ENCODE measurements at places on chromosomes 12 and 14.

- peak; percentile 28 for DNase-seq
Observed at GRCh38 chr12:30874455-30875321, 51.9 kb upstream of the TSPAN11 start.

DNA sequence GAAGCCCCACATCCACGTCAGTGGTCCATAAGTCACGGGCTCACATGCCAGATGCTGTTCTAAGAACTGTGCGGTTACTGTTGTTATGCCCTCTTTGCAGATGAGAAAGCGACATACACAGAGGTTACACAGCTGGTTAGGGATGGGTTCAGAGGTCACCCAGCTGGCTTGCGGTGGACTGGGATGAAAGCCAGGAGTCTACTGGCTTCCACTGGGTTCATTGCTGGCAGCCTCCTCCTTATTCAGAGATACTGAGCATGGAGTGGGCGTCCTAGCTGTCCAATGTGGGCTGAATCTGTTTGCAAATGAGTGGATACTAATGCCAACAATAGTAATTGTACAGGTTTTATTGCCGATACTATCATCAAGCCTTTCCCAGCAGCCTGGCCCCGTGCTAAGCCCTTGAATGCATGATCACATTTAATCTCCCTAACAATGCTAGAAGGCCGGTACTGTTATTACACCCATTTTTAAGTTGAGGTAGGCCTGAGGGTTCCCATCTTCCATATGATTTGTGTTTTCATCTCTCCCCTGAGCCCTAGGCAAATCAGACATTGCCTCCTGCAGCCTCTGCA, 129.1 kb downstream of the PLXNC1 start:
- DNase-seq: no peak

- DNase-seq: no peak
Observed at GRCh38 chr12:24522736-24523135, 426.2 kb downstream of the BCAT1 start.

- no peak for DNase-seq
Observed at GRCh38 chr12:68622250-68622649, 11.6 kb downstream of the RAP1B start.

GRCh38 chr14:88229428-88229827, 93.6 kb downstream of the KCNK10 start:
- DNase-seq: no peak

GRCh38 chr12:103793046-103793445, 48.0 kb downstream of the NT5DC3 start:
- no peak for DNase-seq

DNA sequence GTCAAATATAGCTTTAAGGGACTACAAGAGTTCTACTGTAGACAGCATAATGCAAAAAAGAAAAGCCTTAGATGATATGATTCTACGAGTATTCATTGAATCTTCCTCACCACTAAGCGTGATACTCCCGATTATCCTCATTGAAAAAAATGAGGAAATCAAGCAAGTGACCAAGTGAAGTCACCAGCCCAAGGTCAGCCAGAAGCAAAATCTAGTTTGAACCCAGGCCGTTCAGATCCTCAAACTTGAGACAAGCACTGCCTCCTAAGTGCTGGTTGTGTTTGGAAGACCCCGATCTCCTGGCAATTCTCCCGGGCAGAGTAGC, 845 bp downstream of the GIT2 start:
- no peak for DNase-seq

- no peak for DNase-seq
Observed at GRCh38 chr14:105220699-105221597, 27.4 kb upstream of the BTBD6 start.

DNA sequence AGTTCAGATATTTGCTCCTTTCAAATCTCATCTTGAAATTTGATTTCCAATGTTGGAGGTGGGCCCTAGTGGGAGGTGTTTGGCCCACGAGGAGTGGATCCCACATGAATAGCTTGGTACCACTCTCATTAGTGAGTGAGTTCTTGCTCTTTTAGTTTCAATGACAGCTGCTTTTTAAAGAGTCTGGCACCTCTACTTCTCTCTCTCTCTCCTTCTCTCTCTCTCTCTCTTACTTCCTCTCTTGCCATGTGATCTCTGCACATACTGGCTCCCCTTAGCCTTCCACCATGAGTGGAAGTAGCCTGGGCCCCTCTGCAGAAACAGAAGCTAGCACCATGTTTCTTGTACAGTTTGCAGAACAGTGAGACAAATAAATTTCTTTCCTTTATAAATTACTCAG, 25.1 kb downstream of the GPR65 start:
- no peak for DNase-seq

DNA sequence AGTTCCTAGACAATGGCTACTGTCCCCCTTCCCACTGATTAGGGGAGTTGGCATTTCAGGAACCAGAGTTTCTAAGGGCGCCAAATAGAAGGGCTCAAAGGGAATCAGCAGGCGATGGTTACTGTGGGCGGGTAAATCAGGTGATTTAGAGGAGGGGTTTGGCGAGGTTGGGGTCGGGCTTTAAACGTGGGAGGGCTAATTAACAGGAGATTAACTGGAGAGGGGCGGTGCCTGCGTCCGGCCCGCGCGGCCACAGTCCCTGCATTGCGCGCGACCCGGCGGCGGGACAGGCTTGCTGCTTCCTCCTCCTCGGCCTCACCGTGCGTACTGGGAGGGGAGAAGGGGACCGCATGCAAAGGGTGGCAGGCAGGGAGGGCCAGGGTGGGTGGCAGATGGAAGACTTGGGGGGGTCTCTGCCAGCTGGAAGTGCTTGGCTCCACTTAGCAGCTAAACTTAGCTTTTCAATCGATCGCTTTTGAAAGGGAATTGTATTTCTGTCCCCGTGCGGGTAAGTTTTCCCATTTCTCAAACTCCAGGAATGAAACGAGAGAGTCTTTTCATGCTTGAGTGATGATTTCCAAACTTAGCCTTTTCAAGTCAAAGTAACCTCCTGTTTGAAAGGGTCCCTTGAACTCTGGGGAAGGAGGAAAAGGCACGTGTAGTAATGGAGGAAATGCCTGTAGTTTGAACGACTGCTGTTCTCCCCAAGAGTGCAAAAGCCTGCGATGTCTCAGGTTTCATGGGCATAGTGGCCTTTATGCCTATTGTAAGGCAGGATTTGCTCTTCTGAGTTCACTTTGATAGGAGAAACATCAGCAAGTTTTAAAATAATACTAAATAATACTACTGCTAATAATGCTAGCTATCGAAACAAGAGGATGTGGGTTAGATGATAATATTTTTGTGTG, at the start of gene MGST1:
Gene MGST1 (plus strand): TSS at position 255 of the 908 bp plus-strand sequence. CDS start 6,608 bp downstream, outside the sequence.
- DNase-seq: peak; percentile 77

DNA sequence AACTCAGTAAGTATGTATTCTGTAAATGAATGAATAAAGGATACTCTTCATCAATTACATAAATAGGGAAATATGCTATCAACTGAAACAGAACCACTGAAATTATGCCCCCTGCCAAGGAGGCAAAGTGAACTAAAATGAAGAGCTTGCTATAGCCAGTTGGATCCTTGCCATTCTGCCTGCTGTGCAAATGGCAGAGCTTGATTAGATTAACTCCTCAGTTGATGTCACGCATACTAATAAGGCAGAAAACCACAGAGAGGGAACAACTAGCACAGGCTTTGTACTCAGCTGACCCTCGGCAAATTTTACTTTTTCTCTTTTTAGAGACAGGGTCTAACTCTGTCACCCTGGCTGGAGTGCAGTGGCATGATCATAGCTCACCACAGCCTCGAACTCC, 36.7 kb upstream of the FERMT2 start:
- DNase-seq: no peak

GRCh38 chr14:94176808-94177207, 2.7 kb downstream of the PPP4R4 start:
- DNase-seq: no peak

DNA sequence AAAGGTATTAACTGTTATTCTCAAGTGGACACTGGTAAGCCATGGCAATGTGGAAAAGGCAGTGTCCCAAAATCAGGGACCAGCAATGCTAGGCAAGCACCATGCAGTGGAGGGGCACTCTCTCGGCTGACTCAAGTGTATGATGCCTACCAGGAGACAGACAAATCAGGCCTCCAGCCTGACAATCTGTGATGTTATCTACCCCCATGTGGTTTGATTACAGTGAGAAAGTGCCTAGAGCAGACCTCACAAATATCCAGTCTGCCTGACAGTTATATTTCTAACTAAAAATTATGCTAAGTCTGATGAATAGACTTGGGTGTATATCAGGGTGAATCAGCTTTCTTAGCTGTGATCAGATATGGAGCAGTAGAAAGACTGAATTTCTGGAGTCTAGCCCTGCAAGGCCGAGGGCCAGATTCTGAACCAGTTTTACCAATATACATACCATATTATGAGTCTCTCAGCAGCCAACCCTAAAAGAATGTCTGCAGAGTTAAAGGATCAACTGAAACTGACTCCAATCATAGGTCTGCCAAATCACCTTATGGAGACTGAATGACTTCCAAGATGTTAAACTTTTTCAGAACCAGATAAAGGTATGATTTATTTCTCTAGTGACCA, 3.2 kb downstream of the PLBD1 start:
- no peak for DNase-seq

- DNase-seq: no peak
Observed at GRCh38 chr12:119728444-119728745, 60.5 kb downstream of the PRKAB1 start.

DNA sequence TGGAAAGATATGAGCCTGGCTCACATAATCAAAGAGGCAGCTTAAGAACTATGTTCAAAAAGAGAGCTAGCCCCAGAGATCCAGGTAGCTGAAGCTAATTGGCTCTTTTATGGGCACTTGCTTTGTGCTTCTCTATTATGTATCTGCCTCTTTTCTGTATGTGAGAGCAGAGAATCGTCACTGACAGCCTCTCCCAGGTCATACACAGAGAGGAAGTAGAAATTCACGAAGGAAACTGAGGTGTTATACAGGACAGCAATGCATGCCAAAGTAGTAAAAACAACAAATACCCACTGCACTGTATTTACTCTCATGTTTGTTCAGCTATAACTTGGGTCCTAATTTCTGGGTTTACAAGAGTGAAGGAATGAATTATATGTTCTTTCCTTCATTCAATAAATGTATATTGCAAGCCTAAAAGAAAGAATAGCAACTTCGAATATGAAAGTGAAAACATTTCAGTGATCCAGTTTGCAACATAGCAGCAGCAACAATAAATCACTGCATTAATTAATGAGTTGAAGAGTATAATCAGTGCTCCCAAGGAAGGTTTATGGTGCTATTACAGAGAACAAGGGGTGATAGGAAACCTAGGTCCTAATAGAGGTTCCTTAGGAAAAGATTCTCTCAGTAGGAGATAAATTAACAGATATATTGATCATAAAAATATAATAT, 47.1 kb upstream of the ATXN7L3B start:
- no peak for DNase-seq

- DNase-seq: no peak
Observed at GRCh38 chr12:110590806-110591326, 7.7 kb upstream of the PPTC7 start.

DNA sequence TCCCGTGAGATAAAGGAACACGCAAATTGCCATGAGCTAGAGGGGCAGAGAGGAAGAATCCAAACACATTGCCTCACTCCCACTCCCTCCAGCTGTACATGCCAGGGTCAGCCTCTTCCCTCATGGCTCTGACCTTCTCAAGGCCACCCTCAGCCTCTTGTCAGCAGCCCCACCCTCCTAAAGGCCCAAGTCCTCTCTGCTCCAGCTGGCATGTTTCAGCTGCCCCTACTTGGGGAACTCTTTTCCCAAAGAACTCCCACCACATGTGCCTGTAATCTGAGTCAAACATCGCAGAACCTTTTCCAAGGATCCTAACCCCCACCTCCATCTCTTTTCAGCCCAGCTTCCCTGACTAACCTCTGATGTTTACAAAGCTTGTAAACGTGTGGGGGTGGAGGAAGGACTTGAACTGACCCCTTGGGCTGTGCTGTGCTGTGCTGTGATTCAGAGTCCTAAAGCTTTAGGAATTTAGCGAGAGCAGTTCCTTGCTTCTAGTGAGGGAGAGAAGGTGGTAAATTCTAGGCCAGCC, 7.3 kb upstream of the CACNB3 start:
- DNase-seq: no peak

GRCh38 chr12:64491718-64492117, 39.8 kb downstream of the TBK1 start:
- no peak for DNase-seq
